ENCODE measurements at places on chromosomes 2 and 18.
A peak's percentile ranks its signal among the peaks of the same experiment; 100 is the strongest.

GRCh38 chr2:204947405-204947804 lies 402.1 kb downstream of the PARD3B start:
- no peak for DNase-seq

- DNase-seq, result no peak
Observed at GRCh38 chr2:96091141-96091710, 25.1 kb downstream of the ADRA2B start.

- DNase-seq, result peak; percentile 19
Observed at GRCh38 chr18:77059294-77059916, 73.2 kb downstream of the MBP start.

DNA sequence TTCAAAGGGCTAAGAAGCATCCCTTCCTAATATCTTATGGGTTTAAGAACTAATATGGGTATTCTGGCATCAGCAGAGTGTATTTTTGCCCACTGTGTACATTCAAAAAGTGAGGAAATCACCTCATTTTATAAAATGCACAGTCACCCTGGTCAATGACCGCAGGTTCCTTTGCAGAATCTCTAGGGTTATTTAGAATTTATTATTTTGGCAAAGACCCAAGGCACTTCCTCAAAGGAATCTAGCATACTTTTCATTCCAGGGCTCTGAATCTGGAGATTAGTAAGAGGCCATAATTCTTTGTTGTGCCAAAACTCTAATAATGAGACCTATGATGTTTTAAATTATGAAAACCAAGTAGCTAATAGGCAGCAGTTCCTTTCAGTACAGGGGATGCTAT lies 27.2 kb upstream of the CDH2 start:
- DNase-seq, result no peak

Data from NCI-H1105 treated with DMSO at 0.1 percent for 48 hours (cell line).